ENCODE measurements at places on chromosomes 7 and 10.

- DNase-seq = no peak
Measured at GRCh38 chr7:80386686-80387085, 125.2 kb downstream of the GNAT3 start.

- DNase-seq = no peak
Measured at GRCh38 chr10:120644556-120645410, 187.8 kb downstream of the PLPP4 start.

DNA sequence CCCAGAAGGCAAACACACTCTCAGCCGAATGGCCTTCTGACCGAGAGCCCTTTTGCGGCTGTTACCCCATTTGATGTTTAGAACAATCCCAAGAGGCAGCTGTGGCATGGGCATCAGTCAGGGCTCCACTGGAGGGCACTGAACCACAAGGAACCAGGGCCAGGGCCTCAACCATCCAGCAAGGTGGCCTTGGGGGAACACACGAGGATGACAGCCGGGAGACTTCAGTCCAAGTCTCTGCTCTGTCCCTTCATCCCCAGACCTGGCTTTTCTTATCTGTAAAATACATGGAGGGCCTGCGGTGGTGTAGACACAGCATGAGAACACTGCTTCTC, 63.6 kb upstream of the INSIG1 start:
- no peak for DNase-seq

- no peak for DNase-seq
Measured at GRCh38 chr10:112634096-112634830, 187.2 kb downstream of the VTI1A start.

DNA sequence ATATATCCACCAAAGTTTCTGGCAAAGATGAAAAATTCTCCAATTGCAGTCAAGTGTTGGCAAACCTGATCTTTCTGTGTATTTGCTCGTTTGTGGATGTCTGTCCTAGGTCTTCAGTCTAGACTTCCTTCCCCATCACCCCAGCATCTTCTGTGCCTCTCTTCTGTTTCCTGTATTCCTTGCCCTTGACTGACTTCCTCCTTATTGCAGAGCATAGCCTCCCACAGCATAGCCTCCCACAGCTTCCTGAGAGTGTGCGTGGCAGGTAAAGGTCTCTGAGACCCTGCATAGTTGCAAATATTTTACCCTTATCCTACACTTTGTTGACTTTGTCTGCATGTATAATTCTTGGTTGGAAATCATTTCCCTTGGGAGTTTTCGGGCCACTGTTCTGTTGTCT, 18.4 kb downstream of the SLC18A2 start:
- DNase-seq = no peak

GRCh38 chr10:123772645-123773508, 106.7 kb downstream of the GPR26 start:
- DNase-seq = no peak

- no peak for DNase-seq
Measured at GRCh38 chr10:93818086-93818485, 60.4 kb downstream of the LGI1 start.
